ENCODE measurements at places on chromosomes 7 and 10.

DNA sequence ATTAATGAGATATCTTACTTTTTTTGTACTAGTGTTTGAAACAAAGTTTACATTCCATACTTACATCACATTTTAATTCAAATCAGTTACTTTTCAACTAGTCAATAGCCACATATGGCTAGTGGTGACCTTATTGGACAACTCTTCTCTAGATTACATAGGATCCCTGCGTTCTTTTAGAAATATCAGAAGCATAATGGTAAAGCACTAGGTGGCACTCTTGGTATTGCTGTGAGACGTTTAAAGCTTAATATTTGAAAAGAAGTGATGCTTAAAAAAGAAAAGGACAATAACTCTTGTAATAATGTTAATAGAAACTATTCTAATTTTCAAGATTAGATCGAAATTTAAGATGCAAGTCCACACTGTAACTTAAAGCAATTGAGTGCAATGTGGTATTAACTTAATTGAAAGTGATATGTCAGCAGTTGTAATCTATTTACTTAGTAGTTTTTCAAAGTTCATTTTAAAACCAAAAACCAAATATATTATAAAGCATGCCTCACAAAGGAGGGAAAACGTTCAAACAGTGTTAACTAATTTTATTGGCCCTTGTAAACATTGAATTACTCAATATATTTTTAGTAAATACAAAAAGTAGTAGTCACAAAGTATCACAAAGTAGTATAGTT is 339.1 kb downstream of the ATRNL1 start:
- no peak overlapping the region for H3K27ac ChIP-seq
- no peak overlapping the region for H3K4me3 ChIP-seq
- no peaks in the 10 kb centered on the region for H3K36me3 ChIP-seq
- H3K4me1 ChIP-seq = no peaks in the 10 kb centered on the region

GRCh38 chr10:89053555-89053954 is 63.0 kb downstream of the FAS start:
- H3K4me3 ChIP-seq = no peak overlapping the region
- peak; percentile 22 for DNase-seq
- H3K27me3 ChIP-seq = no peaks in the 10 kb centered on the region
- H3K4me1 ChIP-seq = no peaks in the 10 kb centered on the region
- H3K36me3 ChIP-seq = no peaks in the 10 kb centered on the region
- H3K27ac ChIP-seq = no peak overlapping the region

GRCh38 chr10:6657669-6658068 is 77.6 kb upstream of the PRKCQ start:
- no peak for DNase-seq
- no peaks in the 10 kb centered on the region for H3K4me1 ChIP-seq
- H3K27ac ChIP-seq = no peak overlapping the region

GRCh38 chr7:148084138-148084537 is 506.4 kb upstream of the C7orf33 start:
- peak; percentile 5 for DNase-seq
- no peak overlapping the region for H3K4me3 ChIP-seq
- H3K27ac ChIP-seq = no peak overlapping the region
- H3K27me3 ChIP-seq = no peaks in the 10 kb centered on the region
- no peaks in the 10 kb centered on the region for H3K4me1 ChIP-seq

- no peak overlapping the region for H3K27ac ChIP-seq
- no peaks in the 10 kb centered on the region for H3K27me3 ChIP-seq
- H3K36me3 ChIP-seq = no peaks in the 10 kb centered on the region
Observed at GRCh38 chr7:108235451-108236061, 105.4 kb upstream of the LAMB4 start.

DNA sequence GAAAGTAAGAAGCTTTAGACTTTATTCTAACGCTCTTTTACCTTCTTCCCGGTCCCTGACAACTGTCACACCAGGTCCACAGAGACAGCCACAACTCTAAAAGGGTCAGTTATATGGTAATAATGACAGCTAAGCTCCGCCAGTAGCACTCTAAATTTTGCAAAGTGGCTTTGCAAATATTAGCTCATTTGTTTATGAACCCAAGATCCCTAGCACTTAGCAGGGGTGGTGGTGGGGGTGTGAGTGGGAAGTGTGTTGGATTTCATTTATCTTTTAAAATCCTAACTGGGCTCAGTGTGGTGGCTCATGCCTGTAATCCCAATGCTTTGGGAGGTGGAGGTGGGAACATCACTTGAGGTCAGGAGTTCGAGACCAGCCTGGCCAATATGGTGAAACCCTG is 34.8 kb upstream of the SDK1 start:
- peaks cover 3% of the 10 kb centered on the region for H3K4me1 ChIP-seq
- H3K27ac ChIP-seq = no peak overlapping the region
- DNase-seq = no peak
- H3K4me3 ChIP-seq = no peak overlapping the region
- H3K27me3 ChIP-seq = peaks cover 2% of the 10 kb centered on the region

GRCh38 chr7:85186521-85187241 is at the start of gene SEMA3D:
SEMA3D (minus strand) TSS chr7:85187056; CDS start chr7:85121891, 65,165 bp downstream.
- no peaks in the 10 kb centered on the region for H3K36me3 ChIP-seq
- H3K4me1 ChIP-seq = peaks cover 2% of the 10 kb centered on the region
- peak within 1 kb of the TSS; percentile 58 for H3K27ac ChIP-seq
- no peaks in the 10 kb centered on the region for H3K27me3 ChIP-seq
- peak within 1 kb of the TSS; percentile 77 for H3K4me3 ChIP-seq
- peak; percentile 87 for DNase-seq

DNA sequence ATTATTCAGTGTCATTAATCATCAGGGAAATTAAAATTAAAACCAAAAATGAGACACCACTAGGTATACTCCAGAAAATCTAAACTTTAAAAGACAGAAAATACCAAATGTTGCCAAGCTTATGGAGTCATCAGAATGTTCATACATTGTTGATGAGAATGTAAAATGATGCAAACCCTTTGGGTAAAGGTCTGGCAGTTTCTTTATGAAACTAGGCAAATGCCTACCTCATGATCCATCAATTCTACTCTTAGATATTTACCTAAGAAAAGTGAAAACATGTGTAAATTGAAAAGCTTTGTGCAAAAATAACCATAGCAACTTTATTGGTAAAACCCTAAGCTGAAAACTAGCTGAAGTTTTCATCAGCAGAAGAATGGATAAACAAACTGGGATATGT is 329.5 kb upstream of the MEOX2 start:
- H3K4me3 ChIP-seq = no peak overlapping the region
- H3K27ac ChIP-seq = no peak overlapping the region
- no peaks in the 10 kb centered on the region for H3K36me3 ChIP-seq
- H3K4me1 ChIP-seq = no peaks in the 10 kb centered on the region

GRCh38 chr10:126944191-126944590 is 39.0 kb downstream of the DOCK1 start:
- DNase-seq = no peak
- no peaks in the 10 kb centered on the region for H3K27me3 ChIP-seq
- no peak overlapping the region for H3K4me3 ChIP-seq
- H3K36me3 ChIP-seq = no peaks in the 10 kb centered on the region
- H3K4me1 ChIP-seq = no peaks in the 10 kb centered on the region
- H3K27ac ChIP-seq = no peak overlapping the region

Measured in fibroblast of lung (primary cell).